Hematopoietic multipotent progenitor cell treated with erythropoietin and hydrocortisone succinate and interleukin-3 and kit ligand, for 15 days (in vitro differentiated cells): ENCODE measurements at places on chromosomes 7 and 10.

DNA sequence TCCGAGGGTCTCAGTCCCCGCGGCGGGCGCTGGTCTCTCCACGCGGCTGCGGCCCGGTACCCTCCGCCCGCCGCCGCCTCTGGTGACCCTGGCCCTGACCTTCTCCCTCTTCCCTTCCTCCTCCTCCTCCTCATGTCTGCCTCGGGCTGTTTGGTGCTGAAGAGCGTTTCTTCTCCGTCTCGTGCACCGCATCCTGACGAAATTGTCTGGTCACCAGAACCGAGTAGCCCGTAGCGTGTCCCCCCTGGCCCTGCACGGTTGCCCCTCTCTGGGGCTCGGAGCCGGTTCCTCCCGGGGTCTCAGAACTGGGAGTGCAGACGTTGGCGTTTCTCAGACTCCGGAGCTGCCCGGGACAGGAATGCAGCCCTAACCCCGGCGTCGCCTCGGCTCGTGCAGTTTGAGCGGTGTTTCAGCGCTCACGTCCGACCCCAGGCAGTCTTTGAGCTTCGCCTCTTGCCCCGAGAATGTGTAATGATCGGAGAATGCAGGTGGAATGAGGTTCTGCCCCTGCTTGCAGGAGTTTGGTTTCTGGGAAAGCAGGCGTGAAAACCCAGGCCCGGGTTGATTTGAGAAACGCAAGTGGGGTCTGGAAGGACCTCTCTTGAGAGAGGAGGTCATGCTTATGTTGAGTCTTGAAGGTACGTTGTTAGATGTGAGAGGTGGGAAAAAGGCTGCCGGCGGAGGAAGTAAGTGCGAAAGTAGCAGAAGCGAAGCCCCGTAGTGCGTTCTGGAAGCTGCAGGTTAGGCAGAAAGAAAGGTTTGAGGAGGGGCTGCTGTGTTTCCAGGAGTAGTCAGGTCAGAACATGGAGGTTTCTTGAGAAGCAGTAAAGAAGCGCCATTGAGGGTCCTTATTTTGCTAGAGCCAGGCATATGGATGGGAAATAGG, 743 bp downstream of the RBM17 start:
- peak; percentile 15 for DNase-seq

DNA sequence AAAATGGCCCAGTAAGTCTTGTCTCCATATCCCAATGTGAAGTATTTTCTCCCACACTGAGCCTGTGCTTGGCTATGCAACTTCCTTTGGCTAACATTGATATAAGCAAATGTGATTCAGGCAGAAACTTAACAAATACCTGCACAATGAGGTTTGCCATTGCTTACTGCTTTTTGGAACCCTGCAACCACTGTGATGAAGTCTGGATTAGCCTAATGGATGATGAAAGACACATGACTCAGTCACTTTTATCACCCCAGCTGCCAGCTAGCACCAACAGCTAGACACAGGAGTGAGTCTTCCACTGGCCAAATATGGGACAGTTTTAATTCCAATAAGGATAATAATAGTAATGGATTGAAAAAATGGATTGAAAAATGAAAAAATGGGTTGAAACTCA, 854.5 kb downstream of the GRM8 start:
- DNase-seq: no peak

GRCh38 chr7:98194186-98194585, 17.1 kb upstream of the BHLHA15 start:
- DNase-seq: no peak

GRCh38 chr7:79837915-79838314, 296.7 kb upstream of the GNAI1 start:
- DNase-seq: no peak

- DNase-seq: no peak
Measured at GRCh38 chr7:24764972-24765744, 7.9 kb upstream of the GSDME start.

- no peak for DNase-seq
Measured at GRCh38 chr7:81030472-81030871, 111.6 kb upstream of the SEMA3C start.

DNA sequence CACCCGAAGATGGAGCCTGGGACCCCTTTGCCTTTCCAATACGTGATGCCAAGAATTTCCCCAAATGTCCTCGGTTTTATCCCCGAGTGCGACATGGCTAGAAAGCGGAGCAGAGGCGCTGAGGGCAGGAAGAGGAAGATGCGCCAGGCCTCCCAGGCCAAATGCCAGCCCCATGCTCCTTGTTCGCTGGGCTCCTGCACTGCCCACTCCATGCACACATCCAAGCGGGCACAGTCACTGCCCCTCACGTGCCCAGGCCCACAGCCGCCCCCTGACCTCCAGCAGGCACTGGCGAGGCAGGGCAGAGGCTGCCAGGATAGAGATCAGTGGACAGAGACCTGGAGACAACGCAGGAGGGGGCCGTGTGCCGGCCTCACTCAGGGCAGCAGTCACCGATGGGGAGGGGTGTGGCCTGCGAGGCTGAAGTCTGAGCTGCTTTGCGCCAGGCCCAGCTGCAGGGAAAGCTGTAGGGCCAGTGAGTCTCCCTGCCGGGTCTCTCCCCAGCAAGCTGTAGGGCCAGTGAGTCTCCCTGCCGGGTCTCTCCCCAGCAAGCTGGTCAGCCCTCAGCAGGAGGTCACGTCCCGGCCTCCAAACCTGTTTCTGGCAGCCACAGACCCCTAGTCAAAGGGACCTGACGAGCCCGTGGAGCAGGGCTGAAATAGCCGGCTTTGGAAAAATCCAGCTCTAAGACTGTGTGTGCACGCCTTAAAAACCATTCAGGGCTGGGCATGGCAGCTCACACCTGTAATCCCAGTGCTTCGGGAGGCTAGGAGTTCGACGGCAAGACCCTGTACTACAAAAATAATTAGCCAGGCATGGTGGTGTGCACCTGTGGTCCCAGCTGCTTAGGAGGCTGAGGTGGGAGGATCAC, 100.6 kb upstream of the DIP2C start:
- no peak for DNase-seq

DNA sequence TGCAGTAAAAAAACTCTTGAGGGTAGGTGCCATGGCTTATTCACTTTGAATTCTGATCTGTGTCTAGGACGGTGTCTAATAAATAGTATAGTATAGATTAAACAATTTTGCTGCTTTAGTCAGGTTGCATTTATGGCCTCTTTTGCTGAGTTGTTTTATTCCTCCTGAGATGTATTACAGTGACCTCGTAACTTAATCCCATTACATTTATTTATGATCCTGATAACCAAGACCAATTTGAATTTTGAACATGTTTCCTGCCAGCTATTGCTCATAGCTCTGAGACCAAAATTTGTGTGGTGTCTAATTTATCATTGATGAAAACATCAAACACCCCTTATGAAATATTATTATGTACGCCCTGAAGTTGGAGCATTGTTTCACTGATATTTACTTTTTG, 381.9 kb upstream of the SEMA3C start:
- DNase-seq: no peak

GRCh38 chr10:22945934-22946673, 18.3 kb downstream of the ARMC3 start:
- no peak for DNase-seq

DNA sequence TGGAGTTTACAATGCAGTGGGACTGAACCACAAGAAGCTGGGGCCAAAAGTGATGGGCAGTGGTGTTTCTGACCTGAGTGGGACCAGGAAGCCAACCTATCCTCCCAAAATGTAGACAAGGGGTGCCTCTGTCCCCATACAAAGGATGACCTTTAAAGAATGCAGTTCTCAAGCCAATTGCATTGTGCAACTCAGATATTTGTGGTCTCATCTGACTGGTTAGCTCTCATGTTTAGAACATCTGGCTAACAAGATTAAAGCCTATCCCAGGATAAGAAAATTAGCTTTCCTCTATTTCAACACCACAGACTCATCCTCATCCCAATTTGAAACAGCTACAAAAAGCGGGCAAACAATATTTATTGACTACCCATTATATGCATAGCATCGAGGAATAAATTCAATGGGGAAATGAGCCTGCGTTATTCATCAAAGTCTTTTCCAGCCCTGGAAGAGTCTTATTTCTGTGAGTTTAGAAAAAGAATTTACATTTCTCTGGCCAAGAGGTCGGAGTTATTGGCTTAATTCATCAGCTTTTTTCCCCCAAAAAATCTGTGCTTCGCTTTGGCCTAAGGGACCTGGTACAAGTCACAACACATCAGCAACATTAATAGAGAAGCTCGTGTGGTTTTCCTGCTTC, 26.7 kb downstream of the ELMO1 start:
- no peak for DNase-seq

- DNase-seq: peak; percentile 3
Measured at GRCh38 chr7:82194016-82194643, 249.4 kb downstream of the CACNA2D1 start.

- DNase-seq: no peak
Measured at GRCh38 chr7:25849500-25850184, 302.4 kb upstream of the NFE2L3 start.

DNA sequence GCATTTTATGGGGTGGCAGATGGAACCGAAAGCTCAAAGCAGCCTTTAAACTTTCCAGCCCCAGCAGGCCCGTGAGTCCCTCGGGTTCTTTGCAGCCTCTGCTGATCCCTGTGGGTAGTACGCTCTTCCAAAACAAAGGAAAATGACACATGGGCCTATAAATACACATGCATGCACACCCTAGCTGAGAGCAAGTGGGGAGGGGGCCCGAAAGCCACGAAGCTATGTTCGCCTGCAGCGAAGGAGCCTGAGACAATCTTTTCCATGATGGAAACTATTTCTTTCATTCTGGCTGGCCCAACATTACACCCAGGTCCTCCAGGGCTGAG, 32.2 kb downstream of the CALML5 start:
- no peak for DNase-seq

GRCh38 chr7:102028206-102028826, 210.9 kb downstream of the CUX1 start:
- DNase-seq: no peak
